ENCODE measurements at places on chromosomes 4 and X.

- DNase-seq = no peak
Measured at GRCh38 chr4:95124906-95125504, 367.2 kb downstream of the BMPR1B start.

GRCh38 chr4:114752391-114753165, 154.0 kb downstream of the UGT8 start:
- DNase-seq = no peak

DNA sequence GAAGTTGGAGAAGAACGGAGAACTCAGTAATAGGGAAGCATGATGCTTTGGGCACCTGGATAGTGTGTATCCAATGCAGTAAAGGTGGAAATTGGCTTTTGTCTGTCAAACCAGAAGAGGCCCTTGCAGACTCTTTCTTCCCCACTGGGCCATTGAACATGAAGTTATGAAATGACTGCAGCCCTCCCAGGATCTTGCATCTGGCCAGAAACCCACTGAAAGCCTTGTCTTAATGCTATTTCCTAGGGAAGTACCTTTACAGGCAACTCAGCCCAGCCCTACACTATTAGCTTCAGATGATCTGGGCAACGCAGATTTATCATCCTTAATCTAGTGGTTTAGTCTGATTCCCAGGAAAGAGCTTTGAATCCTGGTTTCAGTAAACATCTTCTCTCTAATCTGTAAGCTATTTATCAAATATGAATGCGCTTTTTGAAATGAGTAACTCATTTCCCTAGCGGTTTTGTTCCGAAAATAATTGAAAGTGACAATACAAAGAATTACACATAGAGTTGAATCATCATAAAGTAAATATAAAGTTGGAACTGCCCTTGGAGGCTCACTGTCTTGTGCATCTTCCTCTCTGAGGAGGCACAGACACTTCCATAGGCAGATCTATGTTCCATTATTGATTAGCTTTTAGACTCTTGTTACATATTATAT, 464.1 kb downstream of the IDS start:
- DNase-seq = no peak

DNA sequence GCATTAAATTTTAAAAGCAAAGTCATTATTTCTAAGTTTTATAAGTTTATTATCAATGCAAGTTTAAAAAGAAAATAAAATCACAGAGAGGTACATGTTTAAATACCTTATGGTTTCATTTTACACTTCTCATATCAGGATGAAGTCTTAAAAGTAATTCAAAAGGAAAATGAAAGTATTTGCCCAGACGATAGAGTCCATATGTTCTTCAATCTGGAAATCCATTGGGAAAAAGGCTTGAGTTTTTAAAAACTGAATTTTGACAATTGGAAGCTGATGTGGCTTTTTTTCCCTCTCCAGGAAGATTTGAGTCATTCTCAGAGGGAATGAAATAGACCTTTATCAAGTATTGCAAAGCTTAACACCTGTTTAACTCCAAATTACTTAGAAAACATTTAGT, 37.1 kb downstream of the MAB21L2 start:
- no peak for DNase-seq

DNA sequence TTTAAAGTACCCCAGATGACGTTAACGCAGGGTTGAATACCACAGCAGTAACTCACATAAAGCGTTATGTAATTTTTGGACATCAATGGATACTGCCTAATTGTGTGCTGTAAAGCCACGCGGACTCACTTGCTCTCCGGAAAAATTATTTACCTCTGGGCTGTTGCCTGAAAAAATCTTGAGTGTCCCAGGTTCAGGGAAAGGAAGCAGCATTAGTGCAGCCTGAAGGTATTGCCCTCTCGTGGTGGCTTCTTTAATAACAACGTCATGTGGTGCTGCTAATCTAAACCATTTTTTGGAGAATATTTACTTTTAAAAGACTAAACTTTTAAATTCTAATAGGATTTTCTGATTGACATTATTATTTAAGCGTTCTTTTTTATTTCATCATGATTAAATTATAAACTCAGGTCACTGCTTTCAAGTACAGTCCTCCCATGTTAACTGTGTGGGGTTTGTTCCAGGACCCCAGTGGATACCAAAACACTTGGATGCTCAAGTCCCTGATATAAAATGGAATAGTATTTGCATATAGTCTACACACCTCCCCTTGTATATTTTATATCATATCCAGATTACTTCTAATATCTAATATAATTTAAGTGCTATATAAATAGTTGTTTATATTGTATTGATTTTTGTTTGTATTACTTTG, 384.8 kb downstream of the FAM133A start:
- DNase-seq = no peak

DNA sequence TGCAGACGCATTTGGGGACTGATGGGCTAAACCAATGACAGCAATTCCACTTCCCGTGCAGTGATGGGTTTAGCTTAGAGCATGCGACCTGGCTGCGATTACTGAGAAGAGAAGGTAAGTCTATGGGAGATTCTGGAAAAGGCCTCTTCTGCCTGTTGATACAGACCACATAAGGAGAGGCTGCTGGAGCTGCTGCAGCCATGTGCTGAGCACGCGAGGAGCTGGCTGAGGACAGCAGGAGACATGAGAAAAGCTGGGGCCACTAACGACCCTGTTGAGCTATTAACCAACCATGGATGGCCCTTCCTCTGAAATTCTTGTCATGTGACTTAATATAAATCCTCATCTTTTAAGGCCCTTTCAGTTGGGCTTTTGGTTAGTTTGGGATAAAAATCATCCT, 199.9 kb downstream of the PRDM5 start:
- DNase-seq = no peak

DNA sequence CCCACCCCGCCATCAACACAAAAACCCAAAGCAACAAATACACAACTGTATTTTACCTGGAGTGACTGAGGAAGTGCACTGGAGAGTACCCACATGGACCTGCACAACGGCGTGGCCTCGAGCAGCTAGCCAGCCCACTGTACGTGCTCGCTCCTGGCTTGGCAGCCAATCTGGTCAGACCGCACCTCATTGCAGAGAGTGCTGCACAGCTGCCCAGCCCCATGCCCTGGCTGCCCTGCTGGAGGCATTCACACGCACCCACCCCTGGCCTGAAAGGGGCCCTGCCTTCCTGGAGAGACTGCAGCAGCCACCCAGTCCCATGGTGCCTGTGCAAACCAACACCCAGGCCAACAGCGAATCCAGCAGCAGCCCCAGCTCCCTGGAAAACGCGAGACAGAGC, 116.3 kb downstream of the GALNTL6 start:
- no peak for DNase-seq

DNA sequence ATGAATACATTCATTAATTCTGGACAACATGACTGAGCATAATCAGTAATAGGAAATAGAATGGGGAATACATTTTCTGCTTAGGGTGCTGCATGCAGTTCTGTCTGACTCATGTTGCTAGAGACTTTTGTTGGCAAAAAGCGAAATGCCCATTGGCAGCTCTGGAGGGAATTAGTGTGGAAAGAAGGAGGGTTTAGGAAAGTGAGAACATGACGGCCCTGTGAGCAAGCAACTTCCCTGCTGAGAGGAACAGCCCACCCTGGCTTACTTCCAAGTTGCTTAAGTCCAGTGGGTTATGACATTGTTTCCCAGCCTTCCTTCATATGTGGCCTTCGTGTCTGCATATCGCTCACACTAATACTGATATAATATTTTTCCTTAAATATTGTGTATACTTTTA, 13.8 kb downstream of the MAD2L1 start:
- no peak for DNase-seq

- no peak for DNase-seq
Measured at GRCh38 chr4:146398404-146398803, 123.3 kb downstream of the SLC10A7 start.

- DNase-seq = no peak
Measured at GRCh38 chr4:151481813-151482212, 72.8 kb downstream of the FHIP1A start.

DNA sequence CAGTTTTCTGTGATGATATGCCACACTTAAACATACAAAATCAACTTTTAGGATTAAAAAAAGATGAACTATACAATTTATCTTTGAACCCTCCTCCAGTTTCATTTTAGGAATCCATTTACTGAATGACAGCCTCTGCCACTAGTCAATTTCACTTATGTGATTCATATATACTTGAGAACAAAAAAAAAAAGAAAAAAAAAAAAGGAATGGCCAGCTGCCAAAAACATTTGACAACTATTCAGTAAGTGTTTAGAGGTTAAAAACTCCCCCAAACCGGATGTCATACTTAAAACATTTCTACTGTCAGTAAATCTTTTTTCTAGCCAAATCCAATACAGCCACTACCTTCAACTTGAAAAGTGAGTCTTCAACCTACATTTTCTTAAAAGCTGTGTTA, 266.7 kb upstream of the MAGEB2 start:
- no peak for DNase-seq

DNA sequence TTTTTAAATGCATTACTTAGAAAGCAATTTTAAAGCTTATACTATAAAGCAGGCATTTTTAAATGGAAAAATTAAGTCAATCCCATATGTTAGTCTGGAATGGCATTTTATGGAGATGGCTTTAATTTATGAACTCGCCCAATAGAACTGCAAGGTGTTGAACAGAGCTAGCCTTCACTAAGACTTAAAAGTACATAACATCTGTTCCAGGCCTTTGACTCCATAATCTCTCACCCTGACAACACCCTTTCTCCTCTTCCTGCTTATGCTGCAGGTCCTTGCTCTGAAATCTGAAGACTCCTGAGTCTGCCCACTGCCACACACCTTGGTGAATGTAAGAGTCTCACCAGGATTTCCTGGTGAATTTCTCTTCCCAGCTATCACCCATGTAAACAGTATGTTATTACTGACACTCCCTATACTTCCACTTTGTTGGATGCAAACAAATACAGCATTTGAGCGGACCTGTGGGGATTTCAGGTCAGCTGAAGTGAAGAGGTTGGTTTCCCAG, 17.7 kb upstream of the SLC39A8 start:
- DNase-seq = no peak

DNA sequence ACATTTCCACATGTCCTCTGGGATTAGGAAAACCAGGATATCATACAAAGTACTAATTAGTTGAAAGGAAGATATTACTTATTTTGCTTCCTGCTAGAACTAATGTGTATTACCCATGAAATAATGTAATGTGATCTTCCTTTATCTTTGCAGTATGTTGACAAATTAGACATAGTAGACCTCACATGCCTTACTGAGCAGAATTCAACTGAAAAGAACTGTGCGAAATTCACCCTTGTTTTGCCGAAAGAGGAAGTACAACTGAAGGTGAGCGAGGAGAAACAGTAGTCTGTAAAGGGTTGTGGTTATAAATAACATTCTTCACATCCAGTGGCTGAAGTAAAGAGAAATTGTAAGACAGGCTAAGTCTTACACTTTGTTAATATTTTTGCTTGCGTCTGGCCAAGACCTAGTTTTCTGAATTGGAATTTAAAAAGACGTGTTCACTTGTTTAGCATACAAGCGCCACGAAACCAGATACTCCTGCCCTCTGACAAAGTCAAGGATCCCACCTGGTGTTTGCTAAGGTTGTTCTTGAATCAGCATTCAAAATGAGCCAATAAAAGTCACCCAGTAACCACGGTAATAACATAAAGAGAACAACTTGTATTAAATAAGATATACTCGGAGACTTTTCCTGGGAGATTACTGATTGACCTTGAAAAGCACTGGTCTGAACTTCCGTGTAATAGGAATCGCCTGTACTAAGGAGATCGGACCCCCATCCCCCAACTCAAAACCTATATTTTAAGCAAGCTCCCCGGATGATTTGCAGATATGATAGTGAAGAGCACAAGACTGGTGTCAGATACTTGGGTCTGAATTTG, 16.9 kb downstream of the STAP1 start:
- no peak for DNase-seq

- no peak for DNase-seq
Measured at GRCh38 chr4:13032936-13033335, 451.2 kb downstream of the RAB28 start.
